CD4-positive, alpha-beta T cell treated with Interferon gamma for 1 hour (primary cell): ENCODE measurements at places on chromosomes 5 and 9.

DNA sequence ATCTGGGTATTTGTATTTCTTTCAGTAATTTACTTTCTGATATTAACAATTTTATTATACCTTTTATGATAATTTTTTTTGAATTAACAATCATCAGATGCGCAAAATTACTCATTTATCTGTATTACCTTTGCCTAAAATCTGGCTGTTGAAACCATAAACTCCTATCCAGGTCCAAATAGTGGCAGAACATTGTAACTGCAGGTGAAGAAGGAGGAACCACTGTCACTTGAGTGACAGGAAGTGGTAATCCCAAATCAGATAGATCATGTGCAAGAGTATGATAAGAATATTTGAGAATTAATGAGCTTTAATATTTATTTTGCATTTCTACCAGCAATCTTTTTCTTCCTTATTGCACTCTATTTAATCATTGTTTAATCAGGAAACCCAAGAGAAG, 139.3 kb upstream of the TLE4 start:
- DNase-seq = no peak

GRCh38 chr5:59500014-59500413, 393.5 kb downstream of the PDE4D start:
- DNase-seq = no peak

DNA sequence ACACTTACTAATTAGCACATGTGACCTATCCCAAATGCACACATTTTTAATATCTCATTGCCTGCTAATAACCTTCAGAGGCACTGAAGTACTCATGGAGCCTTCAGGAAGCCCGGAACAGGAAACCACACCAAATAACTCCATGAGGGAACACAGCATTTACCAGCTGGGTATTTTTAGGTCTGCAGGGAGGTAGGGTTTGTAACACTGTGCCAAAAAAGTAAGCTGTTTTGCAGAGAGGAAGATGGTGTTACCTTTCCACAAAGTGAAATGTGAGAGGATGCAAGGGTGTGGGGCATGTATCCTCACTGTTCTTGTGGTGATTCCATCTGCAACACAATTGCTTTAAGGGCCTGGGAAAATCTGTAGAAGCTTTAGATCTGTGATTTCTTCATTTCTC, 64.4 kb downstream of the NUDT12 start:
- DNase-seq = no peak

GRCh38 chr5:18764161-18764560, 1129.9 kb downstream of the TAF11L14 start:
- DNase-seq = no peak

DNA sequence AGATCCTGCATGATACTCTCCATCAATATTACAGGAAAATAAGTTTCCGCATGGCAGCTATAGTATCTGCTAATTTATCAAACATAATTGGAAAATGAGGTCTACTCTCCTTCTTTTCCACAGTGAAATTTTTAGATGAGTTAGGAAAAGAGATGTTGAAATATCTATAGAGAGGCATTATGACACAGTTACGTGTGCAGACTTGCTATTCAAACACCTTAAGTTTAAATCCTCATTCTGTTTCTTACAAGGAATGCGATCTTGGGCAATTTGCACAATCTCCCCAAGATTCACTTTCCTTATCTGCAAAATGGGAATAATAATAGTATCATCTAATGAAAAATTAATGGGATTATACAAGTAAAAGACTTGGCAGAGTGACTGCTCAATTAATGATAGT, 91.7 kb upstream of the SLCO6A1 start:
- DNase-seq = no peak

GRCh38 chr9:111039231-111039906, 1.1 kb upstream of the LPAR1 start:
- DNase-seq = no peak

DNA sequence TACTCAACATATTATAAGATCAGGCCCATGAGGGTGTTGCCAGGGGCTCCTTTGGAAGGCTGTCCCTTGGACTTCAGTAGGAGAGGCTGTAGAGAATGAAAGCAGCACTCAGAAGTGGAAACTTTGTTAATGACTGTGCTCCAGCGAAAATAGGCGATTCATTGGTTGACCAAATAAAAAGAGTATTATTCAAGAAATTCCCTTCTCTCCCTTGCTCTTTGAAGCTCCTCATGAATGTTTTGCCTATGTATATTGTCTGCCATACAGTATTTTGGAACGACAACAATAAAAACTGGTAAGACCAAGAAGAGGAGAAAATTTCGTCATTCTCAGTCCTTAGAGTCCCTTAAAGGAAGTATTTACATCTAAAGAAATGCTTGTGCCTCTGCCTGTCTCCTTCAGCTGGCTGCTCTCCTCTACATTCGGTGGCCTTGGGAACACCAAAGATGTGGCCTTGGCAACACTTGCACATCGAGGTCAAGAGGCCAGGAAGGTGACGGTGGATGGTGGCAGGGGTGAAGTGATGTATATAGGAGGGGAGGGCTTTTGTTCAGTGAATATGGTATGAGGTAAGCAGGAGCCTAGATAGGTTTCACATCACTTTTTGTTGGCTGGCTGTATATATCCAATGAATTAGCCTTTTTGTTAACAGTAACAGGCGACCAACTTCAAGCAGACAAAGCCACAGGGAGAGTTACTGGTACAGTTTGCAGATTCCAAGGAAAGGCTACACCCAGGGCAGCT, 95.0 kb upstream of the ACTBL2 start:
- no peak for DNase-seq

DNA sequence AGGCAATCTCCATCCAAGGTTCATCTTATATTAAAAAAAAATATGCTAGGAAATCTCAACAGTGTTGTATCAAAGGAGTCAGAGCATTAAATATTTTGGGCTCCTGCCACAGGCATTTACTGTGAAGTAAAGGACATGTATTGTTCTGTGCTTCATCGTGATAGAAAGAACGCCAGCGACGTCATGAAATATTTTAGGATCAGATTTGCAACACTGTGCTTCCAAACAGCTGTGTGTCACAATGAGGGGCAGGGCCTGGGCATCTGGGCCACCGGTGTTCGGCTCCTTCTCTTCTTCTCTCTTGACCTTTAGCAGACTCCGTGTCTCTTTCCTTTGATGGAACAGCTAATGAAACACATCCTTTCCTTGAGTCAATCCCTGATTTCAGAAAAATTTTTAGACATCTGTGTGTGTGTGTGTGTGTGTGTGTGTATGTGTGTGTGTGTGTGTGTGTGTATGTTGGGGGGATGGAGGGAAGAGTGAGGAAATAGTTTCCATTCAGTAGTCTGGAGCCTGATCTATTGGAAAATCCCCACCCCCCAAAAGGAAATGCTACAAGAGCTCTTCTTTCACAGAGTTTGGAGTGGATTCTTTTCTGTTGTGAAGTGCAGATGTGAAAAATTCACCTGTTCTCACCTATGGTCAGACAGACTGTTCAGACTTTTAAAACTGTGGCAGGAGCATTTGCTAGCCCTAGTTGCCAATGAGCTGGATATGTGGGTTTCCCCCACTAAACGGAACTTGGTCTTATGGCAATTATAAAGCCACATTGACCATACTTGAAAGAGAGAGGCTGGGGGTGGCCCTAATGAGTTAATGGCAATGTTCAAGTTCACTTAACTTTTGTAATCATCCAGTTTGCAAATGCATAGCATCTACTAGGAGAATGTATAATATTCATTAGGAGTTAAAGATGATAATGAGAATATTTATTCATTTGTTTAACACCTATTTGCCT, 18.1 kb upstream of the TNC start:
- no peak for DNase-seq

- DNase-seq = no peak
Observed at GRCh38 chr9:116726602-116727001, 39.5 kb downstream of the TRIM32 start.

- DNase-seq = no peak
Observed at GRCh38 chr5:55063220-55063863, 39.1 kb upstream of the GZMA start.

GRCh38 chr9:81634915-81635516, 54.3 kb downstream of the TLE1 start:
- DNase-seq = no peak

GRCh38 chr5:150993422-150993821, 27.0 kb upstream of the GPX3 start:
- DNase-seq = no peak

GRCh38 chr5:96783326-96783725, 24.4 kb downstream of the ERAP1 start:
- DNase-seq = no peak

DNA sequence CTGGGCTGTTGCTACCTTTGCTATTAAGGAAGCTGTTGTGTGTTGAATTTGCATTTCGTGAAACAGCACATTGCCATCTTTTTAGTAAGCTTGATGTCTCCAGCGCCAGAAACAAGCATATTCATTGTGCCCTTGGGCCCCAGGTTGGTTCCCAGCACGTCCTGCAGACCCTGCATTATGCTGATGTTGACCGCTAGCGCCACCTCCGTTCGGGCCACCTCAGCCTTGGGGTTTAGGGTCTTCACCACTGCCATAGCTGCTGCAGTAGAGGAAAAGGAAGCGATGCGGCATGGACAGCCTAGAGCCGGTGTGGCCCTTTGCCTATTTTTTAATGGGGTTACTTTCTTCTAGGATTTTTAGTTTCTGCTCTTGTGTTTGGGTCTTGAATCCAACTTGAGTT, 23.8 kb upstream of the OTULIN start:
- no peak for DNase-seq

DNA sequence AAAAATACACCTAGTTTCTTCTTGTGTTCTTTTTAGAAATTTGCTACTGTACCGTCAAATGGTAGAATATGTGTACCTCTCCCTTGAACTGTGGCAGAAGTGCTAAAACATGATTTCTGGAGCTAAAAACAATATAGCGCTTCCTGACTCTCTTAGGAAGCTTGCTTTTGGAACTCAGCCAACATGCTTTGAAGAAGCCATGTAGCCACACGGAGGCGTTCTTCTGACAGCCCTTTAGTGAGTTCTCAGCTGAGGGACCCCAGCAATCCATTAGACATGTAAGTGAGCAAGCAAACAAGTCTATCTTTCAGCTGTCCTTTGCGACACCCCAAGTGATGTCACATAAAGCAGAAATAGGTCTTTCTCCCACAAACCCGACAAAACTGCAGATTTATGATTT, 917.0 kb downstream of the CDH9 start:
- no peak for DNase-seq

DNA sequence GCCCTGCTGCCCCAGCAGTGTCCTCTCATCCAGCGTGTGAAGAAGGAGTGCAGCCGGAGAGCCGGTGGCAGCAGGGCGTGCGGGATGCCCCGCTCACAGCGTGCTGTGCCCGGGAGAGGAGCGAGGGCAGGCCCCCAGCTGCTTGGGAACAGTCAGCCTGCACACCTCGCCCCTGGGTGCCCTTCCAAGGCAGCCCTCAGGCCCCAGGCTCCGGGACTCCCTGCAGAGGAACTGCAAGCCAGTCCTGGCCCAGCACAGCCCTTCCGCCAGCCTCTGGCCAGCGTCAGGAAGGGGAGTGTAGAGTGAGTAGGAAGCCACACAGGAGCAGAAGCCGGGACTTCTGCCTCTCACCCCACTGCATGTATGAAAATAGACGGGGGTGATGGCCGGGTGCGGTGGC, 43.5 kb downstream of the ADAMTS2 start:
- DNase-seq = no peak

- peak; percentile 55 for DNase-seq
Observed at GRCh38 chr9:98108531-98109031, 10.4 kb downstream of the TRIM14 start.

DNA sequence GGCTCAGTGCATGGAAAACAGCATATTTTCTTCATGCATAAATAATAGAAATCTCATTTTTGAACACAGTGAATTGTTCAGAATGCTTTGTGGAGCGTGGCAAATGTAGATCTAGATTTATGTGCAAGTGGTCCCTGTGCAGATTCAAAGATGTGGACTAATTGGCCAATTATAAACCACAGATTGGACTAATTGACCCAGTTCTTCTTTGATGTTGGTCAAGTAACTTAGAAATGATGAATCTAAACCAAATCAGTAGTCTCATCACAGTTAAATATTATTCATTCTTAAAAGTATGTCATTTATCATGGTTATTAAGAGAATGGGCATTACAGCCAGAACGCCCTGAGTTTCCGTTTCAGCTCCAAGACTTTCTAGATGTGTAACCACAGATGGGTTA, 11.7 kb upstream of the PDE4D start:
- DNase-seq = no peak

DNA sequence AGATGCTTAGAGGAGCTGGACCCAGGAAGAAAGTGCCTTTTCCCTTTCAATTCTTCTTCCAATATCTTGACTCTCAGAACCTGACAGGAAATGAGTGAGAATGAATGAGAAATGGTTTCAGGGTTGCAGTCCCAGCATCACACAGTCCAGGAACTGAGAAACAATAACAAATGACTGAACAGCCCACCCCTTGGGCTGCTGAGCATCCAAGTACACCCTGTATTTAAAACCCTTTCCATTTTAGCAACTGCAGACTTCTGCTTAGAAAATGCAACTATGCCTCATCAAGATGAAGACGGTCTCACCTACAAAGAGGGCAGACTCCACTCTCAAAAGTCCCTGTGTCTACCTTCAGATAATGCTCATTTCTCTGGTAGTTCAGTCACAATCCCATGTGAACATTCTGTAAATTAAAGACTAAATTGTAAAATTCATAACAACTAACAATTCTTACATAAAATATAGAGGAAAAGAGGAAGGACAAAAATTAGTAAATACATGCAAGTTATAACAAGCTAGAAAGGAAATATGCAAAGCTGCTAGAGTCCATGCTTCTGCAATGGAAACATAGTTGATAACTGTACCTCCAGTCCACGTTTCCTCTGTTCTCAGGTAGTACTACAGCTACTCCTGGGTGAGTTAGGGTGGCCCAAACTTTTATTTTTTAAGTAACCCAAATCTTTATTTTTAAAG, 316.5 kb downstream of the ICE1 start:
- no peak for DNase-seq

DNA sequence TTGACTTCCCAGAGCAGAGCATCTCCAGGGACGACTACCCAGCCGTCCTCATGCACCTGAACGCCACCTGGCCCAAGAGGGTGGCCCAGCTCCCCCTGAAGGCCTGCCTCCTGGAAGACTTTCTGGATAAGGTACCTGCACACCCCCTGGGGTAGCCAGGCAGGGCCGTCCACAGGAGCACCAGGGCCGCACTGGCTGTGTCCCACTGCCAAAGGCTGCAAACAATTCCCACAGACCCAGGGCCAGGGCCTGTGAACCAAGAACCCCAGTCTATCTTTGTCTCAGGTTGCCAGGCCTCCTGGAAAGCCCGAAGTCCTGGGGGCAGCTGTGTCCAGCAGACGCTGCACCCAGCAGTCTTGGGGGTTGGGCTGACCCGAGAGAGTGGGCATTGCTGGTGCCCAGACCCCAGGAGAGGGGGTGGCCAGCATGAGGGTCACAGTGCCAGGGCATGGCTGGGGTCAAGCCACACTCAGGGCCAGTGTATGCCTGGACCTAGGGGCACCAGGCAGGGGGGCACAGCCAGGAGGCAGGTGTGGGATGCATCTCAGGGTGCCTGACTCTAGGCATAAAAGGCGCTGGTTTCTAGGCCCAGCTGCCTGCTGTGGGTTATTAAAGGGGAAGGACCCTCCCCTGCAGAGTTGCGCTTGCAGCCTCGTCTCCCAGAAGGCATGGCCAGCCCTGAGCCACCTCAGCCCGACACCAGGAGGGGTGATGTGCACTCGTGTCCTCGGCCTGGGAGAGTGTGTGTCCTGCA, 17.7 kb downstream of the SLC6A18 start:
- DNase-seq = no peak
